ENCODE measurements at places on chromosomes 7 and 10.

DNA sequence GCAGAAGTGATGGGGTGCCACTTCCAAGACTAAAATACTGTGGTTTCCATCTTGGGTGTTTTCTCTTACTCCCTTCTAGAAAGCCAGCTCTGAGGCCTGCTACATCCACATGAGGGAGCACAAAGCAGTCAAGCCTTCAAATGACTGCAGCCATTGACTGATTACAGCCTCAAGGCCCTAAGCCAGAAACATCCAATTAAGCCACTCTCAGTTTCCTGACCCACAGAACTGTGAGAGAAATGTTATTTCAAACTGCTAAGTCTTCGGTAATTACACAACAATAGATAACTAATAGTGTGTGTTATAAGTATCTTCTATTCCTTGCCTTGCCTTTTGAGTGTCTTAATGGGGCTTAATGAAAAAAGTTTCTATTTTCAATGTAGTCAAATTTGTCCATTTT is 24.8 kb downstream of the BRAF start:
- DNase-seq = no peak

GRCh38 chr7:43700059-43700501 is 29.2 kb downstream of the COA1 start:
- no peak for DNase-seq

DNA sequence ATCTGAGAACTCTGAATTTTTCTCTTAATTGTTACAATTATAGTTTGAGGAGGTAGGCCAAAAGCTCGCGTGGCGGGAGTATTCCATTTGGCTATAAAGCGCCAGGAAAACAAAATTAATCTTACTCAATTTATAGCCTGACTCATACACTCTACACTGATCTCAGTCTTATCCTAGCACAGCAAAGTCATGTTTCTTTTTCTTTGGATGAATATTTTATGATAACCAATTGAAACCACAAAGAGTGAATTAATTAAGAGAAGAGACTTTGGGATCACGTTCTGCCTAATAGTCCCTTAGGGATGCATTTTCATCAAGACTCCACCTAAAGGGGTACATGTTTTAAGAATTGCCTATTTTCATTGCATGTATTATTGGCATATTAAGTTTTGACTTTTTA is 420.8 kb downstream of the HGF start:
- DNase-seq = no peak

DNA sequence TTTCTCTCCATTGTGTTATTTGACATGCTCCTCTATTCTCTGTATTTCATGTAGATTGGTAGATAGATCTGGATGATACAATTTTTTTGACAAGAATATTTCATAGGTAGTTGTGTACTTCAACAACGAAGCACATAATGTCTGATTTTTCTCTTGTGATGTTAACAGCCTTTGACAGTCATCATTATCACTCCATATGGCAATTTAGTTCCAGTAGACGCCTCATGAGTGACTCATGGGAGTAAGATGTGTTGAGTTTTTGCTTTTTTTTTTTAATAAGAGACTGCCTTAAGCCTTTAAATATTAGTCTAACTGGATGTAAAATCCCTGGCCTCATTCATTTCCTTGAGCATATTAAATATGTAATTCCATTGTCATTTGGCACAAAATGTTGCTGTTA is 123.5 kb upstream of the ZNF32 start:
- DNase-seq = no peak

DNA sequence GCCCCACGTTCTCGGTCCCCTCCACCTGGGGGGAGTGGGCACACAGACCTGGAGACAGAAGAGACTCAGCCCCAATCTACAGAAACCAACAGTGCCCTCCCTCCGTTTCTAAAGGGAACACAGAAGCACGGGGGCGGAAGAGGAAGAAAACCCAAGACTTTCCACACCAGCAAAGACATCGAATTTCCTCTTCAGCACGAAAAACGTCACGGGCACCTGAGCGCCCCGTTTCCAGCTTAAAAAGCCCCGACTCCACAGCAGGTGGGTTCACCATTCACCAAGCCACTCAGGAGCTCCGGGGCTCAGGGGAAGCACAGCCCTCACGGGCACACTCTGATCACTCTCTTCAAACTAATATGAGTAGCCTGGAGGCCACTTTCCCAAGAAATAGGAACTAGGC is 19.6 kb downstream of the NUDT1 start:
- no peak for DNase-seq

DNA sequence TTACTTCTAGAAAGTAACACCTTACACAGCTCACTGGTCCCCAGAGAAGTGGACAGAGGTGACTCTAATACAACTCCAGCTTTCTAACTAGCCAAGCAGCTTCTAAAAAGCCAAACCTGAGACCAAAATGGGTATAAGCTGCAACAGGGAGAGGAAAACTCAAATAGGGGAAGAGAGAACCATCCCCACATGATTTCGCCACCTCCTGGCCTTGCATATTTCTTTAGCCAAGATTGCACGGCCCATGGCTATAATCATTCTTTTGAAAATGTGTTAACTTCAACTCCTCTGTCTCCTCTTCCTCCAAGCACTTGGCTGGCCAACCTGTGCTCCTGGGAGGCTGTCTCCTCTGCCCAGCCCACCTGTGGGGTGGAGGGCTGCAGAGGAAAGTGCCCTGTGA is 28.7 kb downstream of the NUP42 start:
- DNase-seq = no peak

- no peak for DNase-seq
Observed at GRCh38 chr7:16669581-16669980, 23.6 kb downstream of the BZW2 start.

- DNase-seq = peak; percentile 80
Observed at GRCh38 chr7:159036916-159037605, 107.6 kb downstream of the VIPR2 start.

GRCh38 chr10:8130973-8131911 is 76.8 kb downstream of the GATA3 start:
- DNase-seq = no peak

- DNase-seq = no peak
Observed at GRCh38 chr10:78059906-78060702, 26.4 kb downstream of the RPS24 start.

- DNase-seq = peak; percentile 85
Observed at GRCh38 chr7:45888185-45888992, at the start of gene IGFBP1. Gene IGFBP1 (plus strand): TSS chr7:45888488. CDS start chr7:45888653, 165 bp downstream.

DNA sequence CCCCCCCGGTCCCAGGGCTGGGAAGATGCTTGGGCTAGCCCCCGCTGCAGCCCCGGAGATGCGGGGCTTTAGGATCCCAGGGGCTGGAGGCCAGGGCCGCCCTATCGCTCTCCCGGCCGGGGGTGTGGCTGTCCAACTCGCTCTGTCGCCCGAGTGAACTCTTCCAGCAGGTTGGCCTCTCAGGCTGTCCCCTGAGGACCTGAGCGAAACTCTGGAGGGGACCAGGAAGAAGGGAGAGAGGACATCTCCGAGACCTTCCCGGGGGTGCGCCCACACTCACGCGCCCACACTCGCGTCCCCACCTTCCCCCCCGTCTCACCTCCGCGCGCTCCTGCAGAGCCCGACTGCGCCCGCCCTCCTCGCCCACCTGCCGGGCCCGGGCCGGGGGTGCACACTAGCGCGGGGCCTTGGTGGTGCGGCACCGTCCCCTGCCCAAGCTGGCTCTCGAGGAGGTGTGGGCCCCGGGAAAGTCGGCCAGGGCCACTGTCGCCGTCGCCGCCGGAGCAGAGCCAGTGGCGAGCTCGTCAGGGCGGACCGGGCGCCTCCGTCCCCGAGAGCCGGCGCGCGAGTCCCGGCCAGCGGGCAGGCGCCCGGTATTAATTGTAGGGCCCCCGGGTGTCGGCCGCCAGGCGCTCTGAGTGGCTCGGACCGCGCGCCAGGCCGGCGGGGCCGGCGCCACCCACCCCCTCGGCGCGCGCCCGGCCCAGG is 101.7 kb upstream of the SVIL start:
- peak; percentile 90 for DNase-seq

DNA sequence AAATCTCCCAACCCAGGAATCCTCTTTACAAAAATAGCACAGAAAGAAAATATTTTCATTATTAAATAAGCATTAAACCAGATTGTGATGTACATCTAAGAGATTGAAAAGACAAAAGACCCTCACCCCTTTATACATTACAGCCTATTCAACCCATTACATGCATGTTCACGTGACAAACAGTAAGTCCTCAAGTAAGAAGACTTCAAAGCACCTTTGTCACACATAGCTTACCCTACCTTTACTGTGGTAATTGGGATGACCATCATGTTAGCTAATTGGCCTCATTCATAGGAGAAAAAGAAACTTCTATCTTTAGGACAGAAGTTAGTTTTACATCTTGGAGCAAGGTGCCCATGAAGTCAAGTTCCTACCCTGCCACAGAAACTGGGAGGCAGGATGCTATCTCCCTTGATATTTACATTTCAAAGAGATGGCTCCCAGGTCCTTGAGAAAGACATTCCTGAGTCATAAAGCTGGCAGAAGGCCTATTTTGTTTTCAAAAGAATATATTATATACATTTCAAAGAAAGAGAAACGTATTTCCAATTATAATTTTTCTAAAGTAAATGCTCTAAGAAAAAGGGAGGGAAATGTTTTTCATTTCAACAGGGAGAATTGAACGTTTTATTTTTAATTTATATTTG is 48.1 kb downstream of the GNAI1 start:
- DNase-seq = no peak

DNA sequence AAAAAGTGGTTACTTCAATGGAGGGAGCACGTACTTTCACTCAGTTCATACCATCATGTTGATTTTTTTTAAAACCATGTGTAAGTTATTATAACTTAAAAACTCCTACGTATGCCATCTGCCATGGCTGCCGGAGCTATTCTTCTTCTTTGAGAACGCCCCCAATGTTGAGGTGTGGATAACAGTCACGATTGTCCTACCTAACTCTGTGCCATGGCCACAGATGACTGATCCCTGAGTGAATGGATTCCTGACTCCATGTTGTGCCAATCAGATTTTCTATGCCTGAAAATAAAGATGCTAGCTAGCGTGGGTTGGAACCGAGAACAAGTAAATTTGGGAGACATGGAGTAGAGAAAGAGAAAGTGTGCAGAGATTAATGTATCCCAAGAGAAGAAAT is 5.3 kb downstream of the MCMBP start:
- DNase-seq = no peak

DNA sequence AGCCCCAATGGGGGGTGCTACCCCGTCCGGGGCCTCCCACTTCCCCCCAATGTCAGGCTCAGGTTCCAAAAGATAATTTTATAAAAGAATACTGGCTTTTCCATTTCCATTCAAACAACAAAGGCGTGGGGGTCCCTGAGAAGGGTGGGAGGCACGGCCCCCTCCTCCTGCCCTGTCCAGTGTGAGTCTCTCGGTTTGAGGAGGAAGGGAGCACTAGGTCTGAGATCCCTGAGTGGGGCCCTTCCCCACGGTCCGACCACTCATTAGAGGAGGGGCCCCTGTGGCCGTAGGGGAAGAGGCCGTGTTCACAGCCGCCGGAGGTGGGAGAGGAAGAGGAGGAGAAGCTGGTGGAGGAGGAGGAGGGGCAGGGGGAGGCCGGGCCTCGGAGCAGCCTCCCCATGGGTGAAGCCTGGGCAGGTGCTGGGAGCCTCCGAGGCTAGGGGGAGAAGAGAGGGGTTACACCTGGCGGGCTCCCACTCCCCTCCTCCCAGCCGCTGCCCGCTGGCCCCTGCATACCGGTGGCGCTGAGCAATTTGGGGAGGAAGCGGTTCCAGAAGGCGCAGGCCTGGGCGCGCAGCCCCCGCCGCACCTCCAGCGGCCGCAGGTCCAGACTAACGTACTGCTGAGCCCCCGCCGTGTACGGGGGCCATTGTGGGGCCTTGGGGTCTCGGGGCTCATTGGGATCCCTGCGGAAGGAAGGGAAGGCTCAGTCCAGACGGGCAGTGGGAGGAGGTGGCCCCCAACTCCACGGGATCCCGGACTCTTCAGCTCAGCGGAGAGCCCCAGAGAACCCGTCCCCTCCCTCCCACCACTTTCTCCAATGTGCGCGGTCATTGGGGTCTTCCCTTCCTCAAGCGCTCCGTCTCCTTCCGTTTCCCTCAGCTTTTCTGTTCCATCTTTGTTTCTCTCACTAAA is 1.4 kb upstream of the UFSP1 start:
- no peak for DNase-seq

- DNase-seq = no peak
Observed at GRCh38 chr10:98312349-98312748, 44.4 kb upstream of the LOXL4 start.

- DNase-seq = no peak
Observed at GRCh38 chr7:36283181-36283580, 106.5 kb upstream of the ANLN start.

DNA sequence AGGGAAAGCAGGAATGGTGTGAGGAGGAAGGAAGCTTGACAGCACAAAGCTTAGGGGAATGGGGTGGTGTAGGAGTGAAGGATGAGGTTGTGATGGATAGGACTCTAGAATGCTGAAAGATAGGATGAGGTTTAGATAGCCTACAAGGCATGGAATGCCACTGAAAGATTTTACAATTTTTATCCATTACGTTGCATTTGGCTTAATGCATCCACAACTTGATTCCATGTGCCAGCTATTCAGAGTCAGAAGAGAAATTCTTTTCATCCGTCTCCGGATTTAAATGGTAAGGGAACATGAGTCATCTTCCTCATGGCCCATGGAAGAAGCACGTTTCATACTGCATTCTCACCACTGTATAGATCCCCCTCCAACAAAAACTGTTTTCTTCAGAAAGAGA is 212.4 kb upstream of the BMPER start:
- DNase-seq = no peak

- no peak for DNase-seq
Observed at GRCh38 chr7:157721468-157722136, 384.8 kb downstream of the DNAJB6 start.

- no peak for DNase-seq
Observed at GRCh38 chr7:2245883-2246675, 4.1 kb downstream of the NUDT1 start.

GRCh38 chr10:132388891-132389432 is 8.0 kb upstream of the PWWP2B start:
- no peak for DNase-seq

- no peak for DNase-seq
Observed at GRCh38 chr7:31583942-31584341, 70.1 kb downstream of the ITPRID1 start.

GRCh38 chr7:149367418-149368180 is 93.3 kb downstream of the ZNF777 start:
- no peak for DNase-seq

DNA sequence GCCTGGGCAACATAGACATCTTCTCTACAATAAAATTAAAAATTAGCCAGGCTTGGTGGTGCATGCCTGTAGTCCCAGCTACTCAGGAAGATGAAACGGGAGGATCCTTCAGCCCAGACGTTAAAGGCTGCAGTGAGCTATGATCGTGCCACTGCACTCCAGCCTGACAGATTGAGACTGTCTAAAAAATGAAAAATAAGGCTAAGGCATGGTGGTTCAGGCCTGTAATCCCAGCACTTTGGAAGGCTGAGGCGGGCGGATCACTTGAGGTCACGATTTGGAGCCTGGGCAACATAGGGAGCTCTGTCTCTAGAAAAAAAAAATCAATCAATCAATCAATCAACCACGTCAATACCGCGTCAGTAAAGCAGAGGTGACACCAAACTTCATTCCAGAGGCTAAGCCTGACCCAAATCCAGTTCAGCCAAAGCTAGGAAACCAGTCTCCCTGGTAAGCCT is 31.1 kb downstream of the MRPS24 start:
- DNase-seq = no peak

GRCh38 chr10:126777714-126778113 is 107.2 kb upstream of the C10orf90 start:
- no peak for DNase-seq
